CD4-positive, alpha-beta T cell (primary cell): ENCODE measurements at places on chromosomes 2 and 18.

DNA sequence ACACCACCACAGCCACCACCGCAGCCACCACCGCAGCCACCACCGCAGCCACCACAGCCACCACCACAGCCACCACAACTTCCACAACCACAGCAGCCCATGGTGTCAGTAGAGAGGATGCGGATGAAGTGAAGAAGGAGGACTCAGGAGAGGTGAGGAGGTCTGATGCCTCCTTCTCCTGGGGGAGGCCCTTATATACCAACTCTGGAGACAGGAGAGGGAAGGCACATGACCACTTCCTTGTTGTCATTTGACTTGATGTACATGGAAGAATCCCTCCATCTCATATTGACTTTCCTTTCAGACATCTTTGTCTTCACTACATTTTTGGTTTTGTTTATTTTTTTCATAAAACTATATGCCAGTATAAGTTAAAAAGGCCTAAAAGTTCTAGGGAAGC lies at the start of gene SCYGR3:
SCYGR3 (minus strand) TSS at position 101 of the 400 bp plus-strand sequence; CDS start at position 101, 0 bp downstream.
- no peak for DNase-seq

GRCh38 chr2:26245231-26245732 lies 543 bp downstream of the HADHB start:
- DNase-seq: peak; percentile 27

- DNase-seq: no peak
These were observed 48.8 kb downstream of the HAUS1 start for GRCh38 chr18:46152808-46153617.

- no peak for DNase-seq
These were observed 26.9 kb downstream of the STAT1 start for GRCh38 chr2:190987116-190987515.

DNA sequence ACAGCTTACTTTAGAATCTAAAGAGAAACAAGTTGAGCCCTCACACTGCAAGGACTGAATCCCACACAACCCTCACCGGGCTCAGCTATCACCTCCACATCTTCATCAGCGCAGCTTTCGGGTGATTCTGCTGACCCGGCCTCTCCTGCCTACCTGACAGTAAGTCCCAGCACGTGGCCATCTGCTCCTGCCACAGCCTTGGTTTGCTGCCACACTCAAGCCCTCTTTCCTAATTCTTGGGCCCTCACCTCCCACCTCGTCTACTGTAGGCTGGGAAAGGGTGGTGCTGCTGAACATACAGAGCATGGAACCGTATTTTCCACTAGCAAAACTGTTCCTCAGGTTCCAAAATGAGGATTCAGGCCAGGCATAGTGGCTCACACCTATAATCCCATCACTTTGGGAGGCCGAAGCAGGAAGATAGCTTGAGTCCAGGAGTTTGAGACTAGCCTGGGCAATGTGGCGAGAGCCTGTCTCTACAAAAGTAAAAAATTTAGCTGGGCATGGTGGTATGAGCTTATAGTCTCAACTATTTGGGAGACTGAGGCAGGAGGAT lies 55.3 kb upstream of the HAAO start:
- no peak for DNase-seq

- DNase-seq: no peak
These were observed 13.2 kb downstream of the EVA1A start for GRCh38 chr2:75547345-75548035.

DNA sequence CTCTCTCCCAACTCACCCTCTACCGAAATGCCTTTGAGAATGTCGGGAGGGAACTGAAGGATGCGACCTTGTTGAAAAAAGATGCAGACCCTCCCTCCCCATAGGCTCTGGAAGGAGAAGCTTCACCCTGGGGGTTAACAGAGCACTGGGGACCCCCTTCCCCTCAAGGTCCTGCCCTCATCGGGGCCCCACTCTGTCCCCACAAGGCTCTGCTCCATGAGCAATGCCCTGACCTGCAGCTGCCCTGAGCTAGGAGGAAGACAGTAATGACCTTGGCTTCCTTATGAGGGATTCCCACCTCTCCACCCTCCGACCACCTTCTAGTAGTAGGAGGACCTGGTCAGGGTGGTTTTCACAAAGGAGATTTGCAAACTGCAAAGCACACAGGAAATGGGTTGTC lies 44.4 kb upstream of the HPCAL1 start:
- no peak for DNase-seq

- no peak for DNase-seq
These were observed 176.3 kb downstream of the TWIST2 start for GRCh38 chr2:239024226-239024625.
